Activated naive CD4-positive, alpha-beta T cell treated with anti-CD3 and anti-CD28 coated beads, Interleukin-2, amount 50 U/mL, for 72 hours (primary cell): ENCODE measurements at places on chromosomes 7 and 10. TPM values are rescaled to one million over a fixed set of nuclear protein-coding genes. Genes with fewer than 3 reads are reported as not detected.

DNA sequence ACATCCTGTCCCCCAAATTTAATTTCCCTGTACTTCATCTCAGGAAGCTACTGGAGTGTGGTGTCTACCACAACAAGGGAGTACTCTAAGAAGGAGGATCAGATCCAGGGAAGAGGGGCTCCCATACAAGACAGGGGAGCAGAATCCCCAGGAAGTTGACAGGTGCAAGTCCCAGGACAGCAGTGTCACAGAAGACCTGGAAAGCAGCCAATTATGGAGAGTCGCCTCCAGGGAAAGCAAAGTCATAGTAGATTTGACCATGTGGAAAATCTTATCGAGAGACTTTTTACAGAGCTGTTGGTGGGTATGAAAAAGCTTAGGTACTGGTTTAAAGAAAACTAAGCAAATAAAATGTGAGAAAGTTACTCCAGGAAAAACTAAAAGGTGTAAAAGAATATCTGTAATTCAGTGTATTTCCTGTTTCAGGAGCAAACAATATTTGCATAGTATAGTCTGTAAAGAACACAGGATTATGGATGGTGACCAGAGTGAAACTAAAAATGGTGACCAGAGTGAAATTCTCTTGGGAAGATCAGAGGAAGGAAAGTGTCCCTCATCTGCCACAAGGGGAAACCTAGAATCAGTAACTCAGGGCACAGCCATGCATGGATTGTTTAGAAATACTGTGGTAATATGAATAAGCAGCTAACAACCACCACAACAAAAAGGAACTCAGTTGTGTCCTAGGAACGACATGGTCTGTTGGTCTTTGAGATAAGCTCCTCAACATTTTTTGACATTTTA lies 44.5 kb downstream of the LANCL2 start:
- no peak for DNase-seq

DNA sequence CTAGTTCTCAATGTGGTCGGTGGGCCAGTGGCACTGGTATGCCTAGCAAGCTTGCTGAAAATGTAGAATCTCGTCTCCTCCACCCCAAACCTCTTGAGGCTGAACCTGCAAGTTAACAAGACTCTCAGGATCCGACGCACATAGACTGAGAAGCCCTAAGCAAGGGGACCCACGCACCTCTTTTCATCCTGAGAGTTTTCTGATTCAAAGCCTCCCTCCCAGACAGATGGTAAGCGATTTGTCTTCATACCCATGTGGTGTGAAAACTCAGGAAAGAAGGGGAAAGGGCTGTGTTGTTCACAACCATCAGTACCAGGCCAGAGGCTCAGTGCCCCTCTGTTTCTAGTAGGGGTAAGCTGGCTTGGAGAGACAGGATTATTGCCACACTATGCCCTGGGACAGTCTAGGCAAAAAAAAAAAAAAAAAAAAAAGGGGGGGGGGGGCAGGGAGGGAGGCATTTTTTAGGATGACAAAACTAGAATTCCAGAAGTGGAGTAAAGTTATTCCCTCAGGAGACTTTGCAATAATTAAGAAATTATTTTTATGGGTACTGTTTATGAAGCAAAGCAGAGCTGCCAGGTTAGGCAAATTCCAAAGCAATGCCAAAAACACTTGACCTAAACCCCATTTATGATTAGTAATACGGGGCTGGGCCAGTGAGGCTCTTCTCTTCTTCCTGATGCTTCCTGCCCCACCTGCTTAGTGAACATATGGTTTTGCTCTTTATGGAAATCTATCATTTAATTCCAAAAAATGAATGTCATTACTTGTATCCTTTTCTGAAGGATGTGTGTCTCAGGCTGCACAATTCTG lies 117.6 kb upstream of the PDLIM1 start:
- no peak for DNase-seq

SH2D4B gene
- total RNA-seq, result not detected

SPDYE8 gene
- total RNA-seq, result not detected

CPED1 gene
- total RNA-seq, result not detected
